CD4-positive, alpha-beta T cell (primary cell): ENCODE measurements at places on chromosomes 16 and 17. TPM values are rescaled to one million over a fixed set of nuclear protein-coding genes. Genes with fewer than 3 reads are reported as not detected.

DNA sequence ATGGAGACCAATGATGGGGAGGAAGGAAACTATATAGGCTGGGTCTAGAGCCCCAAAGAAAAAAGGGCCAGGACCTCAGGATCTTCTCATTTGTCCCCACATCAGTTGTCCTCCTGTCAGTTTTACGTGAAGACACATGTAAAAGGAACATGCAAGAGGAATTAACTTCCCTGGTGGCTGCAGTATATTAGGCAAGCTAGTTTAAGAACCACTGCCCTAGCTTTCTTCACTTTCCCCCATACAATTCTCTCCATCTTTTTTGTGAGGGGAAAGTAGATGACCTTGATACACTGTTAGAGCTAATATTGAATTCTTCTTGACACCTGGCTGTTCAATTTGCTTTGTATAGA is 2.3 kb downstream of the MAP3K3 start:
- no peaks in the 10 kb centered on the region for H3K36me3 ChIP-seq
- H3K27ac ChIP-seq, result no peak overlapping the region
- DNase-seq, result no peak
- peaks cover 28% of the 10 kb centered on the region for H3K4me1 ChIP-seq
- H3K27me3 ChIP-seq, result no peaks in the 10 kb centered on the region

- no peak for DNase-seq
- no peak overlapping the region for H3K4me3 ChIP-seq
- no peaks in the 10 kb centered on the region for H3K27me3 ChIP-seq
These were observed 301.9 kb upstream of the TBX2 start for GRCh38 chr17:61097781-61098180.

GRCh38 chr17:77033892-77034404 is 106.8 kb upstream of the SEC14L1 start:
- no peaks in the 10 kb centered on the region for H3K4me1 ChIP-seq
- H3K27ac ChIP-seq, result no peak overlapping the region
- no peaks in the 10 kb centered on the region for H3K36me3 ChIP-seq
- peaks cover 3% of the 10 kb centered on the region for H3K27me3 ChIP-seq
- no peak for DNase-seq

DNA sequence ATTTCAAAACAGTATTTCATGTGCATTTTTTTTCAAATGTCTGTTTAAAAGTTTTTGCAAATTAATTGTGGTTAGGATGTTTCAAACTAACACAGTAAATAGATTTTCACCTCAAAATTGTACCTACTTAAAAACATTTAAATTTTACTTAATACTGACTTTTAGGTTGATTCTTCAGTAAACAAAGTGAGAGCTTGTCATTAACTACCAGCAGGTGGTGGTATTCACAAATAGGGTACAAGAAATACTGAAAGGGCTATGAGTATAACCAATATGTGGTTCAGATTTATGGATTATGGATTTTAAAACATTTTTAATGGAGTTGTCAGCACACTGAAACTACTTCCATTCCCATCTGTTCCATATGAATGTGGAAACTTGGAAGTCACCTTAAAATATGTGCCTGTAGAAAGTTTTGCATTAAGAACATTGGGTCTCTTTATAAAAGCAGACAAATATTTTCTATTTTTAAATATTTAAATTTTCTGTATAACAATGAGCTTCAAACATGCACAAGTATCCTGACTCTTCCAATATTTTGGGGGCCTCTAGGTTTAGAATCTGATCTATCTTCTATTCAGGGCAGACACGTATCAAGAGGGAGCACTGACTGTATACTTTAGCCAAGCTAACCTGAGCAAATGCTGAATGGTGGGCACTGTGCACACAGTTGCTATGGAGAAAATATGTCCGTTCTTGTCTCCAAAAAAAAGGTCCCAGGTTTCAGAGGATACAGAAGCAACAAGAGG is 155.6 kb downstream of the SNX11 start:
- H3K27ac ChIP-seq, result no peak overlapping the region
- peak; percentile 33 for DNase-seq
- H3K27me3 ChIP-seq, result no peaks in the 10 kb centered on the region
- H3K4me3 ChIP-seq, result no peak overlapping the region
- peaks cover 16% of the 10 kb centered on the region for H3K36me3 ChIP-seq

DNA sequence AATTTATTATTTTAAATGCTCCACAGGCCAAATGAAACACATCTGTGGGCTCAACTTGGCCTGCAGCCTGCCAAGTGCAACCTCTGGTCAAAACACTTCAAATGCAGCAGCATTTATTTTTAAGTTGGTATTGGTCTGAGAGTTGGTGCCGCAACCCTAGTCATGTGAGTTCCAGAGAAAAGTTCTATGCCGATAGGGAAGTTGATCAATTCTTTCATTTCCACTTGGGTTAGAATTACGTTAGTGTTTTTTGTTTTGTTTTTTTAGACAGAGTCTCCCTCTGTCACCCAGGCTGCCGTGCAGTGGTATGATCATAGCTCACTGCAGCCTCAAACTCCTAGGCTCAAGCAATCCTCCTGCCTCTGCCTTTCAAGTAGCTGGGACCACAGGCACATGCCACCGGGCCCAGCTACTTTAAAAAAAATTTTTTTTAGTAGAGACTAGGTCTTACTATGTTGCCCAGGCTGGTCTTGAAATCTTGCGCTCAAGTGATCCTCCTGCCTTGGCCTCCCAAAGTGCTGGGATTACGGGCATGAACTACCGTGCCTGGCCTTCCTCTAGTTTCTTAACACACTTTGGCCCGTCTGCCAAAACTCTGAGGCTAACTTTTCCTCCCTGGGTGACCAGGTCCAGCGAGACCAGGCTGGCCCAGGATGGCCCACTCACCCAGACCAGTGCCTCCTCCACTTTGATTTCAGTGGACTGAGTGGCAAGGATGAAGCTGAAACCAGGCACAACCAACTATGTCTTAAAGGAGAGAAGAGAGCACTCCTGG is 221.1 kb downstream of the MRTFB start:
- H3K36me3 ChIP-seq, result no peaks in the 10 kb centered on the region
- no peak for DNase-seq
- no peaks in the 10 kb centered on the region for H3K27me3 ChIP-seq
- no peak overlapping the region for H3K4me3 ChIP-seq

- no peaks in the 10 kb centered on the region for H3K36me3 ChIP-seq
- H3K27ac ChIP-seq, result no peak overlapping the region
These were observed 124.2 kb upstream of the N4BP1 start for GRCh38 chr16:48734220-48734619.

DNA sequence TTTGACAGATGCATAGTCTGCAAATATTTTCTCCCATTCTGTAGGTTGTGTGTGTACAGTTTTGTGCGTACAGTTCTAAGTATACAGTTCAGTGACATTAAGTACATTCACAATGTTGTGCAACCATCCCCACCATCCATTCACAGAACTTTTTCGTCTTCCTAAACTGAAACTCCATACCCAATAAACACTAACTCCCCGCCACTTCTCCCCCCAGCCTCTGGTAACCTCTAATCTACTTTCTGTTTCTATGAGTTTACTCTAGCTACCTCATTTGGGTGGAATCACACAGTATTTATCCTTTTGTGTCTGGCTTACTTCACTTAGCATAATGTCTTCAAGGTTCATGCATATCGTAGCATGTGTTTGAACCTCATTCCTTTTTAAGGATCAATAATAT is 14.3 kb downstream of the PIK3R5 start:
- peak; percentile 32 for DNase-seq
- H3K27ac ChIP-seq, result peak overlapping the region; percentile 11
- peaks cover 29% of the 10 kb centered on the region for H3K36me3 ChIP-seq
- no peaks in the 10 kb centered on the region for H3K27me3 ChIP-seq
- H3K4me3 ChIP-seq, result no peak overlapping the region

DNA sequence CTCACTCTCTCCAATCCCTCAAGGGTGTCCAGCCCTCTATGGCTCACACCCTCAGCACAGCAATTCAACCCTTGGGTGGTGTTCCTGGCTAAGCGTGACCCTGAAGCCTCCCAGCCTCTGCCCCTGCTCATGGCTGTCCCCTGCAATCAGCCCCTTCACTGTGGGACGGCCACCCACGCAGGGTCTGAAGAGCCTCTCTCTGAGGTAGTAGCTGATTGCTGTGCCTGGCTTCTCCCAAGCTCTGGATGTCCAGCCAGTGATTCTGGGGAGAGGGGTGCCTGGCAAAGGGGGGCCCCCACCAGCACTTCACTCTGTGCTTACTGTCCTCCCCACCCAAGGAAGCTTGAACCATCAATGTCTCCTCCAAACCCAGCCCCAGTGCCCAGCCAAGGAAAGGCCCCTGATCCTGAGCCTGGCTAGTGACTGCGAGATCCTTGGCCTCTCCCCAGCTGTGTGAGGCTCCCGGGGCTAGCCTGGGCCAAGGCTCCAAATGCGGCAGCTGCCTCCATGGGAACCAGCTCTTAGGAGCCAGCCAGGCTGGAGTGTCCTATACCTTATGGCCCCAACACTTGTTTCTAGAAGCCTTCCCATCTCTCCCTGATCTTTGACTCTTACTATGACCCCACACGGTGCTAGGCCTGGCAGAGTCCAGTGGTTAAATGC is 9.9 kb downstream of the MTSS2 start:
- no peak overlapping the region for H3K27ac ChIP-seq
- H3K27me3 ChIP-seq, result no peaks in the 10 kb centered on the region
- H3K4me1 ChIP-seq, result no peaks in the 10 kb centered on the region
- no peak overlapping the region for H3K4me3 ChIP-seq
- no peaks in the 10 kb centered on the region for H3K36me3 ChIP-seq
- no peak for DNase-seq

GRCh38 chr17:63993368-63993985 is 4.7 kb upstream of the PRR29 start:
- H3K4me3 ChIP-seq, result no peak overlapping the region
- no peak for DNase-seq
- H3K27ac ChIP-seq, result no peak overlapping the region
- no peaks in the 10 kb centered on the region for H3K36me3 ChIP-seq
- H3K27me3 ChIP-seq, result no peaks in the 10 kb centered on the region

GRCh38 chr17:14744761-14745473 is 444.0 kb downstream of the HS3ST3B1 start:
- no peaks in the 10 kb centered on the region for H3K4me1 ChIP-seq
- H3K27me3 ChIP-seq, result no peaks in the 10 kb centered on the region
- no peak overlapping the region for H3K27ac ChIP-seq

DNA sequence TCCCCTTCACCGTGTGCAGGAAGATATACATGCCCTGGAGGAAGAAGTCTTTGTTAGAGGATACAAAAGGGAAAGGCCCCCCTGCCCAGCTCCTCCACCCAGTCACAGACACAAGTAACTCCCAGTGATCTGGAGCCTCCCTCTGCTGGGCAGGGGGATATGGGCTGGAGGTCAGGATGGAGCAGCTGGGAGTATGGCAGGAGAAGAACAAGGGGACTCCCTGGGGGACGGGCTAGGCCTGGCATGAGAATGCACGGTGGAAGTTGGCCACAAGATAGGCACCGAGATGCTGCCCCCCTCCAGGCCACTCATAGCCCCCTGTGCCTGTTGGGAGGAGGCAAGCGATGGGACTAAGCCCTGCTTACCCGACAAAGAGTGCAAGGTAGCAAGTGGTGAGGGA is 4.2 kb downstream of the ORMDL3 start:
- peak overlapping the region; percentile 39 for H3K27ac ChIP-seq
- H3K4me1 ChIP-seq, result peaks cover 92% of the 10 kb centered on the region
- H3K36me3 ChIP-seq, result peaks cover 53% of the 10 kb centered on the region
- no peaks in the 10 kb centered on the region for H3K27me3 ChIP-seq
- DNase-seq, result no peak
- no peak overlapping the region for H3K4me3 ChIP-seq

DNA sequence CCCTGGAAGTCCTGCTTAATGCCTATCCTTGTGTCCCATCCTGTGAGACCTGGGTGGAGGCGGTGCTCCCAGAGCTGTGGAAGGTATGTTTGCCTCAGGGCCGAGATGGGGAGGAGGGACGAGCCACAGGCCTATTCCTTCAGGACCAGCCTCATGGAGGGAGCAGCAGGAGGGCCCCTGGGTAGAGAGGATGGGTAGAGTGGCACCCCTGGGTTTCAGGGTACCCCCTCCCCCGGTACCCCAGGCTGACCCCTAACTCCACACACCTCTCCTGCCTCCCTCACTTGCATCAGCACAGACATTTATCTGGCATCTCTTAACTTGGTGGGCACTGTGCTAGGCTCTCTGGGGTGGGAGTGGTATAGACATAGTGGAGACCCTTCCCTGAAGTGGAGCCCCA is 7.1 kb downstream of the ASB16 start:
- no peak overlapping the region for H3K4me3 ChIP-seq
- no peaks in the 10 kb centered on the region for H3K27me3 ChIP-seq
- DNase-seq, result no peak
- H3K36me3 ChIP-seq, result peaks cover 32% of the 10 kb centered on the region
- H3K27ac ChIP-seq, result no peak overlapping the region
- peaks cover 11% of the 10 kb centered on the region for H3K4me1 ChIP-seq

- H3K36me3 ChIP-seq, result no peaks in the 10 kb centered on the region
- peak within 1 kb of the TSS; percentile 50 for H3K4me3 ChIP-seq
- no peak for DNase-seq
- no peak within 1 kb of the TSS for H3K27ac ChIP-seq
- peaks cover 17% of the 10 kb centered on the region for H3K27me3 ChIP-seq
These were observed at the start of gene MT3 for GRCh38 chr16:56589141-56590039. MT3 (plus strand) TSS chr16:56589528; CDS start chr16:56589591, 63 bp downstream.

DNA sequence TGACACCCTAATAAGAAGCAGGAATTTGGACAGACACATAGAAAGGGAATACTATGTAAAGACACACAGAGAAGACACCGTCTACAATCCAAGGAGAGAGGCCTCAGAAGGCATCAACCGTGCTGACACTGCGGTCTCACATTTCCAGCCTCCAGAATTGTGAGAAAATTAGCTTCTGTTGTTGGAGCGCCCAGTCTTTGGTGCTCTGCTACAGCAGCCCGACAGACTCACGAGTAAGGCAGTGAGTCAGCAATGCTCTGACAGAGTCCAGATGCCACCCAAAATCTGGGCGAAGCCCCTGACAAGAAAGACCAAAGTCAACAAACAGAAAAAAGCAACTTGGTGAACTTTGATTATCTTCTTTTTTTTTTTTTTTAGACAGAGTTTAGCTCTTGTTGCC is 32.5 kb upstream of the RAI1 start:
- H3K36me3 ChIP-seq, result no peaks in the 10 kb centered on the region
- no peak for DNase-seq
- no peaks in the 10 kb centered on the region for H3K27me3 ChIP-seq
- no peak overlapping the region for H3K27ac ChIP-seq
- no peak overlapping the region for H3K4me3 ChIP-seq

DNA sequence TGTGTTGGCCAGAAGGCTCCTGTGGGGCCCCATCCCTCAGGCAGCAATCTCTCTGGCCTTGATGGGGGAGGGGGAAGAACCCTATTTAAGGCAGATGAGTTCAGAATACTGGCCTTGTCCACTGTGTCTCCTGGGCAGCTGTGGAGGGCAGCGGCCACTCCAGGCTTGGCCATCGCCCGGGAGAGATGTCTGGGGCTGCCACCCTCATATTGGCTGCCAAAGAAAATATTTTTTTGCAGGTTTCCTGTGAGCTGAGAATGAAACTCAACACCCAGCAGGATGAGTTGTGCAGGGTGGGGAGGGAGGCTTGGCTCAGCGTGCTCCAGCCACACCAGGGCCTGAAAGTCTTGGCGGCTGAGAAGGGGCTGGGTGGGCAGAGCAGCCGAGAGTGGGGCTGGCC is 14.4 kb upstream of the TIMP2 start:
- no peaks in the 10 kb centered on the region for H3K27me3 ChIP-seq
- no peak overlapping the region for H3K4me3 ChIP-seq
- H3K4me1 ChIP-seq, result no peaks in the 10 kb centered on the region
- no peak overlapping the region for H3K27ac ChIP-seq
- no peaks in the 10 kb centered on the region for H3K36me3 ChIP-seq

The PTGES3L gene
- total RNA-seq, result 0.20 TPM

The NPIPA7 gene
- 8.3 TPM for total RNA-seq

The RNF157 gene
- total RNA-seq, result 18.5 TPM

The GP1BA gene
- total RNA-seq, result not detected

The CTRB1 gene
- not detected for total RNA-seq

The ABCC11 gene
- total RNA-seq, result not detected

The COPZ2 gene
- 0.88 TPM for total RNA-seq

The PRR11 gene
- 0.92 TPM for total RNA-seq

The HBA1 gene
- total RNA-seq, result not detected

The ABCA10 gene
- 0.77 TPM for total RNA-seq
